Large intestine (tissue), 12 donors: ENCODE measurements at places on chromosomes 6 and 20.
A peak's percentile ranks its signal among the peaks of the same experiment; 100 is the strongest.

- DNase-seq: no peak
Measured at GRCh38 chr6:121223930-121224329, 110.3 kb downstream of the TBC1D32 start.

GRCh38 chr6:45923831-45924391 is 91.7 kb downstream of the CLIC5 start:
- DNase-seq: no peak

GRCh38 chr6:138555421-138555988 is 56.2 kb upstream of the NHSL1 start:
- no peak for DNase-seq

GRCh38 chr6:40877362-40877761 is 161.7 kb downstream of the UNC5CL start:
- DNase-seq: no peak

GRCh38 chr20:18138639-18139583 is 1.2 kb downstream of the KAT14 start:
- DNase-seq: peak; percentile 85

- no peak for DNase-seq
Measured at GRCh38 chr6:8481727-8482126, 46.4 kb upstream of the SLC35B3 start.

DNA sequence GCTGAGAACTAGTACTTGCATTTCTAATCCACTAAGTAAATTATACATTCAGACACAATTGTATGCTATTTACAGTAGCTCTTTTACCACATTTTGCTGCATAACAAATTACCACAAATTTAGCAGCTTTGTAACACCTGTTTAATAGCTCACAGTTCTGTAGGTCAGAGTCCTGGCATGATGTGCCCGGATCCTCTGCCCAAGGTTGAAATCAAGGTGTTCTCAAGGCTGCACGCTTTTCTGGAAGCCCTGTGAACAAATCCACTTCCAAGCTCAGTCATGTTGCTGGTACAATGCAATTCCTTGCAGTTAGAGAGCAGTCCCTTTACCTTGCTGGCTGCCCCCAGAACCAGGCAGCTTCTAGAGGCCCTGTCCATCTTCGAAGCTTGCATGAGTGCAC is 716.0 kb downstream of the HACE1 start:
- DNase-seq: no peak

DNA sequence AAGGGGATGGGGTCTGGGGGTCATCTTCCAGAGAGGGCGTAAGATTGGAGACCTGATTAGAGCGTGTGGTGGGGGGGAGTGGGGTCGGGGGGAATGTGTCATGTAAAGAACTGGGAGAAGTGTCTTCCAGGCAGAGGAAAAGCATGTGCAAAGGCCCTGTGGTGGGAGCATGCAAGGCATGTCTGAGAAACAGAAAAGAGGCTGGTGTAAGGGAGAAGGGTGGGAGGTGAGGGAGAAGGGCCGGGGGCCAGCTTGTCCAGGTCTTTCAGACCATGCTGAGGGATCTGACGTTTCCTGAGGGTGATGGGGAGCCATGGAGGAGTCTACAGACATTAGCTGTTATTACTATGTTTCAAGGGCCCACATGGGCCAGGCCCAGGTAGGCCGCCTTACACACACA is 30.4 kb upstream of the FKBP1A start:
- no peak for DNase-seq

GRCh38 chr20:8318965-8319625 is 187.0 kb downstream of the PLCB1 start:
- DNase-seq: no peak

DNA sequence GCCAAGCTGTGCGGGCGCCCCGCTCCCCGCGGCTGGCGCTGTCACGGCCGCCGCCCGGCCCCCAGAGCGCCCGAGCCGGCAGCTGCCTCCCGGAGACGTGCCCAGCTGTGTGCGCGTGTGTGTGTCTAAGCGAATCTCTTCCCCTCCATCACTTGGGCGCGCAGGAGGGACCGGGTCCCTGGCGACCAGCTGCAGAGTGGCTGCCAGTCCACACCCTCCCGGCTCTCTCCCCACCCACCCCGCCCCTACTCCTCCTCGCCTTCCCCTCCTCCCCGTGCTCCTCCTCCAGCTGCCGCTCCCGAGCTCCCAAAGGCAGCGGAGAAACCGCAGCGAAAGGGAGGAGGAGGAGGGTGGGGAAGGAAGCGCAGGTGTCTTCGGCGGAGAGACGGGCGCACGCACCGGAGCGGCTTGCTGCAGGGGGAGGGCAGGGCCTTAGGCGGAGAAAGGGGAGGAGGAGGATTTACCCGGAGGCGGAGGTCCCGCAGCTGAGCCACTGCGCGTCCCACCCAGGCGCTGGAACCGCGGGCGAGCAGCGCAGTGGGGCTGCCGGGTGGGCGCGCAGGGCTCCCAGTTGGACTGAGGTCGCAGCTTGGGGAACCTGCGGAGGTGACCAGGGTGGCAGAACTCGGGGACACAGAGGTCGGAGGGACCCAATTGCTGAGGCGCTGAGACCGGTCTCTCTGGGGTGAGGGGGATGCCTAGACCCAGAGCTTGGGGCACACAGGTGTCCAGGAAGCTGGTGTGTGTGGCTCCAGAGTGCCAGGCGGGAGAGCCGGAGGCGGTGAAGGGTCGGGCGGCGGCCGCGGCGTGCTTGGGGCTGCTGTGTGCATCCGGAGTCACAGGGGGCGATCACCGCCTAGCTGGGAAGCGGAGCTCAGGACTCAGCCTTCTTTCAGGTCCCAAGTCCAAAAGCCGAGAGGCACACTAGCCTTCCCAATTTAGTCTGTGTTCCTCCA is at the start of gene HS3ST5:
Gene HS3ST5 (minus strand): TSS at position 198 of the 956 bp plus-strand sequence. CDS start 280,178 bp downstream, outside the sequence.
- DNase-seq: peak; percentile 68

DNA sequence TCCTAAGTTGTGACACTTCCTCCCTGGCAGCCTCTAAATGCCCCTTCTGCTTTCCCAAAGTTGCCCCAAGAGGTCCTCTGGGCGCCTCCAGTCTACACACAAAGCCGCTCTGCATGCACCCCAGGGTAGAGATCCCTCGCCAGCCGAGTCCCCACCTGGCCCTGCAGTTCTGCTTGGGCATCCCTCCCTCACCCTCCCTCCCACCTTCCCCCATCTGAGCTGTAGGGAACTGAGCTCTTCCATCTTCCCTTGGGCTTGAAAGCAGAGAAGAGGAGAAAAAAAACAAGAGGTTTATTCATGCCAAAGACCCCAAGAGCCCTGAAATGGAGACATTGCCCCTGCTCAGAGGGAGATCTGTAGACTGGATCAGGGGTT is 5.7 kb upstream of the FGD2 start:
- DNase-seq: no peak

- DNase-seq: no peak
Measured at GRCh38 chr20:62211216-62211615, 8.9 kb downstream of the HRH3 start.
